ENCODE measurements at places on chromosomes 5 and 9. TPM values are rescaled to one million over a fixed set of nuclear protein-coding genes. Genes with fewer than 3 reads are reported as not detected.

- no peaks in the 10 kb centered on the region for H3K36me3 ChIP-seq
- H3K27me3 ChIP-seq, result no peaks in the 10 kb centered on the region
- H3K27ac ChIP-seq, result no peak within 1 kb of the TSS
- peak; percentile 54 for DNase-seq
- H3K4me3 ChIP-seq, result no peak within 1 kb of the TSS
- peaks cover 9% of the 10 kb centered on the region for H3K4me1 ChIP-seq
Measured at GRCh38 chr9:35673132-35674024, at the start of gene CA9. Gene CA9 (plus strand): TSS chr9:35673928. CDS start chr9:35673960, 32 bp downstream.

DNA sequence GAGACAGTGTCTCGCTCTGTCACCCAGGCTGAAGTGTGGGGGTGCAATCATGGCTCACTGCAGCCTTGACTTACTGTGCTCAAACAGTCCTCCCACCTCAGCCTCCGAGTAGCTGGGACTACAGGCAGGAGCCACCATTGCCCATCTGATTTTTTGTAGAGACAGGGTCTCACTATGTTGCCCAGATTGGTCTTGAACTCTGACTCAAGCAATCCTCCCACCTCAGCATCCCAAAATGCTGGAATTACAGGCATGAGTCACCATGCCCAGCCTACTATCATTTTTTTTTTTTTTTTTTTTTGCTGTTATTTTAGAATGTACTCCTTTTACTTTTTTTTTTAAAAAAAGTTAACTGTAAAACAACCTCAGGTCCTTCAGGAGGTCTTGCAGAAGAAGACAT is 449.0 kb downstream of the CCDC171 start:
- H3K27ac ChIP-seq, result no peak overlapping the region
- no peak for DNase-seq
- H3K4me1 ChIP-seq, result no peaks in the 10 kb centered on the region
- H3K27me3 ChIP-seq, result no peaks in the 10 kb centered on the region

DNA sequence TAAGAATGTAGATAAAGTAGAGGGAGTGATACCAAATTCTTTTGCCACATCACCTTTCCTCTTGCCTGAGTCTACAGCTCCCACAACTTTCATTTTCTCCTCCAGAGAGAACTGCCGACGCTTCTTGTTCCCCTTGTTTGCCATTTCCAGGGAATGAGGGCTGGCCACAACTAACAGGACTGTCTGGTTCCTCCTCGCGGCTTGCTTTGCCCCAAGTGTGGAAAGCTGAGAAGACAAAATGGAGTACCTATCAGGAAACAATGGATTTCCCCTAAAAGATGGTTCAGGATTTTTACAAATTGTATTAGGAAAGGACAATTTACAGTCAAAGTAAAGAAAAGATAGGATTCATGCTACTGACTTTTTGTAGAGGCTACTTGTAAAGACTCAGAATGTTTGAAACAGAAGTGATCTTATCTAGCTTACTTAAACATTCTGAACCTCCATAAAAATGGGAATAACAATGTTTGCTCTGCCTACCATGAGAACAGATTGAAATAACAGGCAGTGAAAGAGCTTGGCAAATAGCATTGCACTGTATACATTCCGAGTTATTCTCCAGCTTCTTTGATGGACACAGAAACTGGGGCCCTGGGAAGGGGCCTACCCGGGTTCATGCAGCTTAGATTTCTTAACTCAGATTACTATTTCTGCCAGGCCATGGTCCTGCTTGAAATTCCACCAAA is 4.1 kb downstream of the TIGD6 start:
- H3K27ac ChIP-seq, result peak overlapping the region; percentile 50
- H3K4me1 ChIP-seq, result peaks cover 8% of the 10 kb centered on the region
- H3K36me3 ChIP-seq, result no peaks in the 10 kb centered on the region
- H3K4me3 ChIP-seq, result no peak overlapping the region
- no peak for DNase-seq

- H3K4me3 ChIP-seq, result no peak overlapping the region
- no peaks in the 10 kb centered on the region for H3K36me3 ChIP-seq
- DNase-seq, result no peak
Measured at GRCh38 chr9:20981486-20981885, 50.0 kb downstream of the HACD4 start.

- no peak overlapping the region for H3K27ac ChIP-seq
- H3K4me1 ChIP-seq, result peaks cover 5% of the 10 kb centered on the region
- H3K4me3 ChIP-seq, result no peak overlapping the region
- DNase-seq, result peak; percentile 72
Measured at GRCh38 chr5:73205305-73205704, 32.3 kb downstream of the TMEM174 start.

DNA sequence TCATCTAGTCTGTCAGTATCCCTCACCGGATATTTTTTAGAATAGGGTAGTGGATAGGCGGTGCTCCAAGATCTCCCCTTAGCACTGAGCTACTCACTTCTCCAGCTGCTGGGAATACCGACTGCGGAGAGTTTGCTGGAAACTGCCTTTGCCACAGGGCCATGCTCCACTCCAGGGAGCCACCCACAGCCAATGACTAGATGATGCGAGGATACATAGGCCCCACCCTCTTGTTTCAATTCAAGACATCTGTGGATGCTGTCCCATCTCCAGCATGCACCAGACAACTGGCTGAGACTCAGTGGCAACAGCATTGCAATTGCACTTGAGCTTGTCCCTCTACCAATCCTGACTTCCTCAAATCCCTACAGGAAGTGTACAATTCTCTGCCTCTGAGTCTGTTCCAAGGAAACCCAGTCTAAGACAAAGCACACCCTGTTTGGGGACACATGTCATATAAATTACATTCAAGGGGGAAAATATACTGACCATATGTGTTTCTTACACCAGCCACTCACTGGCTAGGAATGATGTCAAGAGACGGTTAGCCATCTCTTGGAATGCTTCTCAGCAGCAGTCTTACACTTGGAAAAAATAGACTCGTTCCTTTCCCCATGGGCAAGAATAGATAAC is 312.6 kb upstream of the KIF2A start:
- H3K27me3 ChIP-seq, result no peaks in the 10 kb centered on the region
- no peaks in the 10 kb centered on the region for H3K36me3 ChIP-seq
- H3K4me1 ChIP-seq, result no peaks in the 10 kb centered on the region
- no peak overlapping the region for H3K27ac ChIP-seq

- no peak overlapping the region for H3K4me3 ChIP-seq
- H3K36me3 ChIP-seq, result no peaks in the 10 kb centered on the region
- DNase-seq, result no peak
- no peaks in the 10 kb centered on the region for H3K4me1 ChIP-seq
- no peaks in the 10 kb centered on the region for H3K27me3 ChIP-seq
Measured at GRCh38 chr5:58545912-58546311, 37.0 kb upstream of the RAB3C start.

- no peaks in the 10 kb centered on the region for H3K36me3 ChIP-seq
- peaks cover under 1% of the 10 kb centered on the region for H3K4me1 ChIP-seq
- no peak overlapping the region for H3K27ac ChIP-seq
- no peak for DNase-seq
Measured at GRCh38 chr9:110252509-110253139, 3.7 kb downstream of the TXN start.

GRCh38 chr9:79709743-79710674 is 138.2 kb downstream of the TLE4 start:
- peaks cover 4% of the 10 kb centered on the region for H3K36me3 ChIP-seq
- H3K4me1 ChIP-seq, result no peaks in the 10 kb centered on the region
- no peak for DNase-seq
- H3K27ac ChIP-seq, result no peak overlapping the region
- H3K4me3 ChIP-seq, result no peak overlapping the region

The LHX3 gene
- total RNA-seq, result not detected

The FAM240B gene
- not detected for total RNA-seq

The PFN3 gene
- total RNA-seq, result not detected

The TRIO gene
- 134 TPM for total RNA-seq
